CD4-positive, alpha-beta T cell treated with Interleukin-12 subunit alpha and Interleukin-12 subunit beta, for 1 hour (primary cell): ENCODE measurements at places on chromosomes 7 and 10.

DNA sequence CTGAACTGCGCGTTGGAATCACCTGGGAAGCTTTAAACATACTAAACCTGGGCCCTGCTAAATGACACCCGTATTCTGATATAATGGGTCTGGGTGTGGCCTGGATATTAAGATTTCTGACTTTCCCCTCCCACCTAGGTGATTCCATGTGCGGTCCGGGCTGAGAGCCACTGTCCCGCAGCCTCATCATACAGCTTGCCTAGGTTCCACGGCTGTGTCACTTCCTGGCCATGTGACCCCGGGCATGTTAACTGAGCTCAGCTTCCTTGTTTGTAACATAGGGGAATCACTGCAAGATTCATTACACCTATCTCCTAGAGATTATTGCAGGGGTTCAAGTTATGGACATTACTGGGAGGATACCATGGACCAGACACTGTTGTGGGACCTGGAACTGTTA is 472.7 kb upstream of the GALNT17 start:
- DNase-seq = no peak

DNA sequence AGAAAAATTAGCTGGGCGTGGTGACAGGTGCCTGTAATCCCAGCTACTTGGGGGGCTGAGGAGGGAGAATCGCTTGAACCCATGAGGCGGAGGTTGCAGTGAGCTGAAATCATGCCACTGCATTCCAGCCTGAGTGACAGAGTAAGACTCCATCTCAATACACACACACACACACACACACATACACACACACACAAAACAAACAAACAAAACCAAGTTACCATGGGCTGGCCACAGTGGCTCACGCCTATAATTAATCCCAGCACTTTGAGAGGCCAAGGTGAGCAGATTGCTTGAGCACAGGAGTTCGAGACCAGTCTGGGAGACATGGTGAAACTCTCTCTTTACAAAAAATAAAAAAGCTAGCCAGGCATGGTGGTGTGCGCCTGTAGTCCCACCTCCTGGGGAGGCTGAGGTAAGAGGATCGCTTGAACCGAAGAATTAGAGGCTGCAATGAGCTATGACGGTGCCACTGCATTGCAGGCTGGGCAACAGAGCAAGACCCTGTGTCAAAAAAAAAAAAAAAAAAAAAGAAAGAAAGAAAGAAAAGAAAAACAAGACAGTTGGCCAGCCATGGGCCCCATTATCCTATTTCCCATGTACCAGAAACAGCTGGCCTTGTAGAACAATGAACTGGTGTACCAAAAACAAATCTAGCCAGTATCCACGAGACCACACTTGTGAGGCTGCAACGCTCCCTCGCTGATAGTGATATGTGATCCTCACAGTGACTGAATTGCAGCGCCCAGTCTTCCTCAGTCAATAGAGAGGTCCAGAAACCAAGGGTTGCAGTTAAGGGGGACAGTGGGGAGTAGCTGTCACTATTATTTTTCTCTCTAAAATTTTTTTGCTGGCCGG is 6.6 kb upstream of the AGFG2 start:
- no peak for DNase-seq

DNA sequence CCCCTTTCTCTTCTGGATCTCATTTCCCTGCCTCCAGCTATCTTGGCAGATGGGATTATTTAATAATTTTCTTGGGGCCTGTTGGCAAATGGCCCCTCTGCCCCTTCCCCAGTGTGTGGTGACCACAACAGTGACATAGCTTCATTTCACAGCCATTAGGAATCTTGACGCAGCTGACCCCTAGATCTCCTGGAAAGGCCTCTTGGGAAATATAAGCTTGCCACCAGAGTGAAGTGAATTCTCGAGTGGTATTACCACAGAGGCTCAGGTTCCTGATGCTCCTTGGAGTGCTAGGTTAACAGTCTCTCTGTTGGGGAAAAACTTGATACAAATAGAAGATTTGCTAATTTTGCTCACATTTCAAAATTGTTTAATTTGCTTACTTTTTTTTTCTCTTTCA is 57.8 kb downstream of the AUTS2 start:
- no peak for DNase-seq

GRCh38 chr7:129643550-129644170 is 32.1 kb downstream of the NRF1 start:
- no peak for DNase-seq
